ENCODE measurements at places on chromosomes 1 and 21.

- H3K36me3 ChIP-seq: no peaks in the 10 kb centered on the region
- H3K27ac ChIP-seq: no peak overlapping the region
- H3K4me3 ChIP-seq: no peak overlapping the region
- no peaks in the 10 kb centered on the region for H3K4me1 ChIP-seq
These were observed 67.0 kb upstream of the KLHDC7A start for GRCh38 chr1:18413541-18414305.

GRCh38 chr1:222413991-222414549 is 133.8 kb downstream of the HHIPL2 start:
- no peak for DNase-seq
- H3K4me1 ChIP-seq: no peaks in the 10 kb centered on the region
- no peak overlapping the region for H3K27ac ChIP-seq
- H3K4me3 ChIP-seq: no peak overlapping the region
- no peaks in the 10 kb centered on the region for H3K27me3 ChIP-seq

DNA sequence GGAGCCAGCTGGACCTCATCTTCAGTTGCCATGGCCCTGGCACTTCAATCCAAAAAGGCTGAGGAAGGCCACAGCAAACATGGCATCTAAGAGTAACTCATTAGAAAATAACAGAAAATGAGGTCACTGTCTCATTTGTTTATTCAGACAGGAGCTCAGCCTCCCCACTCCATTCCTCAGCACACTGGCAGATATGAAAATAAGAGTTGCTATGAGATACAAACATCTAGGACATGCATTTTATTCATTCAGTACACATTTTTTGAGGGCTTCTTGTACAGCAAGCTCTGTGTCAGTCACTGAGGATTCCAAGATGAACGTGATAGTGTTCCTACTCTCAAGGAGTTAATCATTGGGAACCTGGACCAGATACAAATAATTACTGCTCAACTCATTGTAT is 32.7 kb upstream of the TMEM125 start:
- peaks cover 15% of the 10 kb centered on the region for H3K4me1 ChIP-seq
- no peak overlapping the region for H3K27ac ChIP-seq

DNA sequence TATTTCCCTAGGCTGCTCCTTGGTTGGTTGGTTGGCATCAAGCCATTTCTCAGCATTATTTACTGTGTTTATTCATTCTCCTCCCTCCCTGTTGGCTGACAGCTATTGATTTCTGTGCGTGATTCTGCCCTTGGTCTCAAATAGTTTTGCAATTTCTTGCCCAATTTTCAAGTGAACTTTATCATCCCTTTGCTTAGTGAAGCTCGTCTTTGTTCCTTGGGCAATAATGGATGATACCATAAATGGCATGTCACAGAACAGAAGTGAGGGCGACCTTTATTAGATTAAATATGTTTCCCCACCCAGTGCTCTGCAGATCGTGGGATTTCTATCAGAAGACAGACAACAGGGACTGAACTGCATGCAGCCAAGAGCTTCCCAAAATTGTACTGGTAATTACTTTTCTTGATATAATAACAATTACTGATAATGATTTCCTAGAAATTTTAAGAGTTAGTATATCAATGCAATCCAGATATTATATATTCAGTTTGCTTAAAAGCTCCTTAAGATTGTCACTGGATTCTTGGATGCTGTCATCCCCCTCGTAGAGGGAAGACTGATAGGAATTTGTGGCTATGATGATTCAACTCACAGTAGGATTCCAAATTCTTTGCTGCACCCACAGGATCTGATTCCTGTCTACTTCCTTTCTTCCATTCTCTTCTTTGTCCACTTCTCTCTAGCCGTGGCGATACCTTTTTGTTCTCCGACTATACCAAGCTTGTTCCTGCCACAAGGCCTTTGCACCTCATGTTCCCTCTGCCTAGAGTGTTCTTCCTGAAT is 122.1 kb upstream of the KAZN start:
- no peaks in the 10 kb centered on the region for H3K36me3 ChIP-seq
- no peak overlapping the region for H3K27ac ChIP-seq
- no peaks in the 10 kb centered on the region for H3K4me1 ChIP-seq

DNA sequence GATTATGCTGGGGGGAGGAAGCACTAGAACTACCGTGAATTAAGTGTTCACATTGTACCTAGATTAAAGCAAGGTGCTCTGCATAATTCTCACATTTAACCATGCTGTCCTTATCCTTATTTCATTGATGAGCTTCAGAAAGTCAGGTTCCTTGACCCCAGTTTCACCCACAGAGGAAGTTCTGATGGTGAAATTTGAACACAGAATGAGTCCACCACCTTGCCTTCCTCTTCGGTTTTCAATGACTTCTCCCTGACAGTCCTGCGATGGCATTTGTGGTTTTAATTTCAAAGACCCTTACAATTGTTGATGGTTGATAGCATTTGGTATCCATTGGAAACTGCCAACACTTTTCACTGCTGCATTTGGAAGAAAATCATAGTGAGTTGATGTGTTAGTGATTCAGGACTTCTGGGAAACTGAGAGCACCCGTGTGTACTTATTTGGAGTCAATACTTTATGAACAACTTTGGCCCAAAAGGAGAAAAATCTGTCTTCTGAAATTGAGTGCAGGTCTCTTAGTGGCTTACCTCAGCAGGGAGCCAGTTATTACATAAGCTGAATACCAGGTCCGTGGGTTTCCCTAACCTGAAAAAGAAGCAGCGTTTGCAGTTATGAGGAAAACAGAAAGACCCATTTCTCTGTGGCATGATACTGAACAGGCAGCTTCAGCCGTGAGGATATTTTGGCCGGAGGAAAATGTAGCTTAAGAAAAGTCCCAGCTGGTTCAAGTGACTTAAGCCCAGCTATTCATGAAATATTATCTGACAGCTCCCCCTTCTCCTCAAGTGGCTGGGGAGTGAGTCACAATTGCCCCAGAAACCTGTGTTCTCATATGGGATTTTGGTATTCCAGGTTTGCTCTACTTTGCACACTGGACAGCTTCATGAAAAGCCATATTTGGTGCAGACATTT is 47.5 kb downstream of the ROR1 start:
- H3K27me3 ChIP-seq: no peaks in the 10 kb centered on the region
- no peak overlapping the region for H3K27ac ChIP-seq
- H3K4me1 ChIP-seq: peaks cover 23% of the 10 kb centered on the region
- no peak overlapping the region for H3K4me3 ChIP-seq
- no peaks in the 10 kb centered on the region for H3K36me3 ChIP-seq

DNA sequence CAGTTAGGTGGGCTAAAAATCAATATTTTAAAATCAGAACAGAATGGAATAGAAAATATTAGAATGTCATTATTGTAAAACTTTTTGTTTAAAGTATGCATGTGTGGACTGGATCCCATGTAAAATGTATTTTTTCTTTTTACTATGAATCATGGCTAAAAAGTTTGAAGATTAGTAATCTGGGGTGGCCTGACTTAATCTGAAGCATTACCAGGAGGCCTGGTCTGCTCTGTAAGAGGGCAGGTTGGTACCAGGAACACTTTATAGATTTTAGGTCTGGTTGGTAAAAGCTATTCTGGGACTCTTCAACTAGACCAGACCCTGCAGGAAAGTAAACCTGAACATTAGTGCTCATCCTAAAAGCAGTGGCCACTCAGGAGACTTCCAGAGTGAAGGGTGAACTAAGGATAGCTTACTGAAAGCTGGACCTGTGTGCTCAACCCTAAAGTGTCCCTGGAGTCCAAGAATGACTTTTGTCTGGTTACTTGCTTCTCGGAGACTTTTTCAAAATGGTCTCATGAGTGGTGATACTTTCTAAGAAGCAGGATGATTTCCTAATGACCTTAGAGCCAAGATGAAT is 16.5 kb downstream of the RGL1 start:
- peaks cover 14% of the 10 kb centered on the region for H3K4me1 ChIP-seq
- DNase-seq: no peak
- no peak overlapping the region for H3K27ac ChIP-seq
- H3K36me3 ChIP-seq: no peaks in the 10 kb centered on the region
- no peak overlapping the region for H3K4me3 ChIP-seq

DNA sequence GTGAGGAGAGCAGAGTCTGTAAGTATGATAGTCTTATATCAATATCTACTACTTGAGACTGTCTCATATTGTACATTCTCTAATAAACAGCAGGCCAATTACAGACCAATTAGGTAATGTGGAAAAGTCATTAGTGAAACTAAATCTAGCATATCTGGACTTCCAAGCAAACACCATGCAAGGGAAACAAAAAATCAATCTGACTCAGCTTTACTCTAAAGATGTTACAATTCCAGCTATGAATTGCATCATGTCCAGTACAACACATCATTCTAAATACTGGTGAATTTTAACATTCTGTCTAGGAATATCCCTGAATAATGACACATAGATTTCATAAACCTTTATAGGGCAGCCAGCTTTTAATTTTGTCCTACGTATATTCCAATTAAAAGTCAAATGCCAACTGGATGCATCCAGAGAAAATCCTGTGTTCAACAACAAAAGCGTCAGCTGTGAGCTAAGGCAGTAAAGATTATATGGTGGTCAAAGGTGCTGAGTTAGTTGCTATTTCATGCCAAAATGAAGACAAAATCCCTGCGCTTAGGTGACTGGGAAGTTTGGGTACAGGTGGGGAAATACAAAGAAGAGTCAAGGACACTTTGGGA is 159.3 kb downstream of the TTLL7 start:
- H3K36me3 ChIP-seq: no peaks in the 10 kb centered on the region
- no peak overlapping the region for H3K4me3 ChIP-seq
- no peaks in the 10 kb centered on the region for H3K27me3 ChIP-seq
- no peaks in the 10 kb centered on the region for H3K4me1 ChIP-seq

DNA sequence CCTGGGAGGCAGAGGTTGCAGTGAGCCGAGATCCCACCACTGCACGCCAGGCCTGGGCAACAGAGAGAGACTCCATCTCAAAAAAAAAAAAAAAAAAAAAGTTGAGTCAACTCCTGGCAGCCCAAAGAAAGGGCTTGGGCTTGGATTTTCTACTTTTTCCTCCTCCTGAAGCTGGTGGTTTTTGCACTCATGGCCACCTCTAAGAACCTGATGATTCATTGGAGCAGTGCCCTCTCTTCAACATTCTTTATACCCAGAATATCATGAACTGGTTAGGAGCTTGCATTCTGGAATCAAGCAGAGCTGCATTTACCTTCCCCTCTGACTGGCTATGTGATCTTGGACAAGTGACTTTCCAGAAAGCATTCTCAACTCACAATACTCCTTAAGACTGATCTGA is 3.5 kb upstream of the ACTA1 start:
- H3K27me3 ChIP-seq: no peaks in the 10 kb centered on the region
- no peak for DNase-seq
- H3K36me3 ChIP-seq: peaks cover 16% of the 10 kb centered on the region
- peaks cover 5% of the 10 kb centered on the region for H3K4me1 ChIP-seq
- H3K4me3 ChIP-seq: no peak overlapping the region

DNA sequence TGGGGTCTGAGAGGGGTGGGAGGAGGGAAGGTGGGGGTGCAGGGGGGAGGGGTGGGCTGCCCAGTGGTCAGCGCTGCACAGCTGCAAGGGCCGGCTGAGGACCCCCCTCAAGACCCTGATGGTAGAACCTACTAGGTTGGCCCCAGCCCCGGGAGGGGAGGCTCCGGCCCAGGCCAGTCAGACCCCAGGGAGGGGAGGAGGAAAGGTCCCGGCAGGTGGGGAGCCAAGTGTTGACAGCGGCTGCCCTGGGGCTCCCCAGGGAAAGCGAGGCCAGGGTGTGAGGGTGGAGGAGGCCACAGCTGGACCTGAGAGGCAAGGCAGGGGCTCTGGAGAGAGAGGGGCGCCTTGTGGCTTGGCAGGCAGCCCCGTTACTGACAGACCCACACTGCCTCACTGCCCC is 31.1 kb downstream of the MEGF6 start:
- H3K4me3 ChIP-seq: no peak overlapping the region
- DNase-seq: no peak
- H3K36me3 ChIP-seq: no peaks in the 10 kb centered on the region
- H3K4me1 ChIP-seq: no peaks in the 10 kb centered on the region
- H3K27ac ChIP-seq: no peak overlapping the region

DNA sequence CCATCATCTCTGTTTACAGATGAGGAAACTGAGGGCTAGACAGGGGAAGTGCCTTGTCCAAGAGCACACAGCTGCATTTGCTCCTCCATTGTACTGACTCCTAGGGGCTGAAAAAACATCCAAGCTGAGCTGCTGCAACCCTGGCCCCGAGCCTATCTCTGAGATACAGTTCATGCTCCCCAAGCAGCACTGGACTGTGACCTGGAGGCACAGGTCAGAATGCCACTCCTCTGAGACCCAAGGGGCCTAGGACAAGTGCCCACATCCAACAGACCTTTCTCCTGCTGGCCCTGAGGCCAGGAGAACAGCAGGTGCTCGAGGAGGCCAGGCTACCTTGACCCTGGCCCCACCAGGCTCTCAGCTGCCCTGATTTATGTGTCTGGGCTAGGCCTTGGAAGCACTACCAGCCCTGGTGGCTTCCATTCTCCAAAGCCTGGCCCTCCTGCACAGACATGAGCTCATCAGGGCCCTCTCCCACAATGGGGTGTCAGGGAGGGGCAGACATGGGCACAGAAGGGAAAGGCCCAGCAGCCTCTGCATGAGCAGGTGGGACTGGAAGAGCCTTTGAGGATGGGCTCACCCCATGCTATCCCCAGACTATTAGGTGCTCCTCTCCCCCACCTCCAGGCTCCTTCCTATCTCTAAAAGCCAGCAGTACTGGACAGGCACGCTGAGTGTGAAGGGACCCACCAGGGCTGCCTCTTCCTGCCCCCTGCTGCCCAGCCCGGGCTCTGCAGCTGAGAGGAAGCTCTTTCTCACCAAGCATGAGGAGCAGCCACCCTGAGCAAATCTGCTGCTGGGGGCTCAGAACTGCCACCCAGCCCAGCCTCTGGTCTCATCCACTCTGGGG is 18.8 kb downstream of the ADGRB2 start:
- H3K27ac ChIP-seq: no peak overlapping the region
- H3K4me1 ChIP-seq: no peaks in the 10 kb centered on the region
- DNase-seq: peak; percentile 67
- no peaks in the 10 kb centered on the region for H3K27me3 ChIP-seq
- H3K36me3 ChIP-seq: no peaks in the 10 kb centered on the region

DNA sequence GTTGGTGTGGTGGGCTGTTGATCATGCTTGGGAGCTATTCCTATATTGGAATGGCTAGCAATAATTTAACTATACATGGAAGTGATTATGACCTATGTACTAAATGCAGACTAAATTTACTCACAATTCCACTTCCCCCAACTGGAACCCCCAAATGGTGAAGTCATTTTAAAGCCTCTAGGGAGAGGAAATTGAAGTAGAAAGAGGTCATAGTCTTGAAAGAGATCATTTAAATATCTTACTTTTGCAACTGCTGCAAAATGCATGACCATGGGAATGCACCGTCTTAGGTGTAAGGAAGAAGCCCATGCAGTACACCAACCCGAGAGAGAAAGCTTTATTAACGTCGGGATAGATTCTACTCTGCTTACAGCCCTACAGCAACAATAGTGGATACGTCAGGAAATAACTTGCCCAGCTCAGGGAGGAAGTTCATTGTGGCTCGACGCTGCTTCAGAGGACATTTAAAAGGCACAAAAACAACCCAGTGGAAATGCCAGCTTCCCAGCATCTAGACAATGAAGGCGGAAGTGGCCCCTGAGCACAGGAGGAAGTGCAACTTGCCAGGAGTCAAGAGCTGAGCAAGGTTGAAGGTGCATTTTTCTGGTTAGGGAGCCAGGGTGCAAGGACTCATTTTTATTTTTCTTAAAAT is 26.5 kb downstream of the CYYR1 start:
- no peaks in the 10 kb centered on the region for H3K36me3 ChIP-seq
- no peaks in the 10 kb centered on the region for H3K4me1 ChIP-seq
- H3K27ac ChIP-seq: peak overlapping the region; percentile 24
- no peaks in the 10 kb centered on the region for H3K27me3 ChIP-seq

All from body of pancreas (tissue), 4 donors.